ENCODE measurements at places on chromosomes 4 and X. TPM values are rescaled to one million over a fixed set of nuclear protein-coding genes. Genes with fewer than 3 reads are reported as not detected.

GRCh38 chrX:13666836-13667235 is 13.9 kb downstream of the TCEANC start:
- peaks cover 34% of the 10 kb centered on the region for H3K36me3 ChIP-seq
- H3K27me3 ChIP-seq, result no peaks in the 10 kb centered on the region
- no peak overlapping the region for H3K27ac ChIP-seq
- peaks cover 10% of the 10 kb centered on the region for H3K4me1 ChIP-seq
- no peak for DNase-seq
- H3K4me3 ChIP-seq, result no peak overlapping the region

Gene YIPF7
- total RNA-seq, result not detected

DNA sequence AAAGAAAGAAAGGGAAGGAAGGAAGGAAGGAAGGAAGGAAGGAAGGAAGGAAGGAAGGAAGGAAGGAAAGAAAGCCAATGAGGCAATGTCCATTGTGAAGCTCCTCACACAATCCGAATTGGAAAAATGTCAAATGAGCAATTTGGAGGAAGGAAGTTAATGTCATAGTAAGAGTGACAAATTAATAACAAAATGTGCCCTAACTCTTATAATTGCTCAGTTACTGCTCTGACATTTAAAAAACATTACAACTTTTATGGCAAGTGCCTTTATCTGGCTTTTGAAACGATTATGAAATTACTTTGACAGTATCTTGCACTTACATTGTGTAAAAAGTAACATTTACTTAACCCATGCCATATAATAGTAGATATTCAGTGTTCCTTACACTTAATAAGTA is 96.5 kb upstream of the EFHC2 start:
- no peaks in the 10 kb centered on the region for H3K36me3 ChIP-seq
- no peaks in the 10 kb centered on the region for H3K4me1 ChIP-seq
- no peak overlapping the region for H3K4me3 ChIP-seq
- no peak for DNase-seq
- no peak overlapping the region for H3K27ac ChIP-seq
- no peaks in the 10 kb centered on the region for H3K27me3 ChIP-seq

GRCh38 chr4:170047771-170048354 is 21.7 kb upstream of the MFAP3L start:
- H3K27ac ChIP-seq, result no peak overlapping the region
- no peaks in the 10 kb centered on the region for H3K27me3 ChIP-seq
- H3K4me3 ChIP-seq, result no peak overlapping the region
- peak; percentile 73 for DNase-seq
- no peaks in the 10 kb centered on the region for H3K4me1 ChIP-seq

GRCh38 chr4:61992351-61992750 is 792.2 kb downstream of the ADGRL3 start:
- no peaks in the 10 kb centered on the region for H3K4me1 ChIP-seq
- no peak overlapping the region for H3K4me3 ChIP-seq
- no peak overlapping the region for H3K27ac ChIP-seq
- no peak for DNase-seq
- H3K36me3 ChIP-seq, result no peaks in the 10 kb centered on the region

- no peak overlapping the region for H3K4me3 ChIP-seq
- no peaks in the 10 kb centered on the region for H3K4me1 ChIP-seq
- H3K36me3 ChIP-seq, result no peaks in the 10 kb centered on the region
Measured at GRCh38 chrX:72366701-72367454, 61.2 kb upstream of the CITED1 start.

GRCh38 chr4:41748571-41749475 is at the start of gene PHOX2B:
TSS of gene PHOX2B (minus strand) at chr4:41748725. CDS start at chr4:41748610, 115 bp downstream.
- H3K4me1 ChIP-seq, result peaks cover 1% of the 10 kb centered on the region
- peaks cover 9% of the 10 kb centered on the region for H3K36me3 ChIP-seq
- no peak for DNase-seq
- H3K4me3 ChIP-seq, result no peak within 1 kb of the TSS
- H3K27ac ChIP-seq, result peak within 1 kb of the TSS; percentile 31
- H3K27me3 ChIP-seq, result peaks cover 87% of the 10 kb centered on the region

DNA sequence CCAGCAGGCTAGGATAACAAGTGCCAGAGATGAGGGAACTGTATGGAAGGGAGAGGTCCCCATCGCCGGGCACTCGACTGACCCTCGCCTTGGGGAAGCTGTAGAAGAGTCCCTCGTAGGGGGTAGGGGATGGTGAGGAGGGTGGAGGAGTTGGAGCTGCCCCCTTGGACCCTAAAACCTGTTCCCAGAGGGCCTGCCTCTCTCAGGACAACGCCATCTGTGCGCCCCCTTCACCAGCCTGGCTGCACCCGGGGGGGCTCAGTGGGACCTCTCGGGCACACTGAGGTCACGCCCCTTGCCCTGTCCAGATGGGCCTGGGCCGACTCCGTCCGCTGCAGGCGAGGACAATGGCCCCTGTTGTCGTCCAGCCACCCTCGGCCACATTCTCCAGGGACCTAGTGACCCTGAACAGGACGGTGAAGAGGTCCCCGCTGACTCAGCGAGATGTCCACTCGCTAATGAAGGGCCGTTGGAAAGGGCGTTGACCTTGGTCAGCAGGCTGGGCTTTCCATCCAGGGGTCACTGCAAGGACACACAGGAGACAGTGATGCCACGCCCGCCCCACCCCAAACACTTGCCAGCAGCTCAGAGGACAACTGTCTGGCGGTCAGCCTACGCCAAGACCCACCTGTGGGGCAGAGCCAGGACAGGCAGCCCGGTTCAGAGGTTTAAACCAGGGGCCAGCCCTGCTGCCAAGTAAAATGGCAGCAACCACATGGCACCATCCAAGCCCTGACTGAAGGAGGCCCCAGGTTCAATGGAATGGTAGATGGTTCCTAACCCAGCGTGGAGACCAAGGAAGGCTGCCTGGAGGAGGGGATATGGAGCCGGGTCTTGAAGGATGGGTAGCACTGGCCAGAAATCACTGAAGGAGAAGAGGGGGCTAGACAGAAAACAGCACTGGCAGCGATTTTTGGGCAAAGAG is 51.2 kb downstream of the HMX1 start:
- no peaks in the 10 kb centered on the region for H3K36me3 ChIP-seq
- peaks cover 4% of the 10 kb centered on the region for H3K27me3 ChIP-seq
- no peak overlapping the region for H3K4me3 ChIP-seq
- no peak overlapping the region for H3K27ac ChIP-seq
- no peak for DNase-seq

- H3K36me3 ChIP-seq, result peaks cover 14% of the 10 kb centered on the region
- DNase-seq, result no peak
- no peak overlapping the region for H3K4me3 ChIP-seq
- no peak overlapping the region for H3K27ac ChIP-seq
- H3K27me3 ChIP-seq, result peaks cover 7% of the 10 kb centered on the region
- H3K4me1 ChIP-seq, result no peaks in the 10 kb centered on the region
Measured at GRCh38 chr4:113732-114131, 10.6 kb upstream of the ZNF718 start.

DNA sequence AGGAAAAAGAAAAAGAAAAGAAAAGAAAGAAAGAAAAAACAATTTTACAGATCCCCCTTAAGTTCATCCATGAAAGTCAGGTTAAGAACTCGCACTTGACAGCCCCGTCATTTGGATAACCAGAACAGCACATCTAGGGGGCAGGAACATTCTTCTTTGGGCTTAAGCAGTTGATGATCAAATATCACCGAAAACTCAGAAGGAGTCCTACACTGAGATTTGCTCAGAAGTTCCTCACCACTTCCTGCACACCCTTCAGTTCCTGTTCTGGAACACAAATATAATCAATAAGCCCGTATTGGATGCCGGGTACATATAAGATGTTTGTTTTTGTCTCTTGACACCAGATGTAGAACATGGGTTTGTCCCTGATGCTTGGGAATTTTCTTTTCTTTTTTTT is 14.7 kb downstream of the NLGN3 start:
- H3K36me3 ChIP-seq, result peaks cover 6% of the 10 kb centered on the region
- no peak overlapping the region for H3K4me3 ChIP-seq
- H3K4me1 ChIP-seq, result peaks cover 10% of the 10 kb centered on the region
- DNase-seq, result no peak

Gene GAB3
- 5.5 TPM for total RNA-seq

DNA sequence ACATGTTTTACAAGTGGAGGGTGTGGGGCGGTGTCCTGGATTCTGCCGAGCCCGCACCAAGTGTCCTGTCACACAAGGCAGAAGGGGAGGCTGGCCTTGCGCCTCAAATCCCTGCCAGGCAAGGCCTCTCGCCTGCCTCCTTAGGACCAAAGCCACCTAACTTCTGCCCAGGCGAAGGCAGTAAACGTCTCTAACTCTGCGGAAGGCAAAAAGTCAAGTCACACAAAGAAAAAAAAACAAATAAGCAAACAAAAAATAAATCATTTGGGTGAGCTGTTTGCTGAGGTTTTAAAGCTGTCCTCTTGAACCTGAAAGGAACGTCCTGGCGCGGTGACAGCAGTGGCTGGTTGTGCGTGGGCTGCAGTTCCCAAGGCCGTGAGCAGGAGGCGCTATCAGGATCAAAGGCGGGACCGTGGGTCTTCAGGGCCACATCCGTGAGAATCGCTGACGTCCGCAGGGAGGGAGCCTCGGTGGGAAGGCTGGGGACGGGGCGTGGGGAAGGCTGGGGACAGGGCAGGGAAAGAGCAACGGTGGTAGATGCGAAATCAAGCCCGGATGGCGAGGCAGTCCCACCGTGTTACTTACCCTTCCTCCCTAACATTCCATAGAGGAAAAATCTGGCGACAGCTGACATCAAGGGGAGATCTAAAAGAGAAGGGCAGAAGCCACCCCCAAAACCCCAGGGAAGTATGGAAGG is 99.1 kb downstream of the TRAPPC11 start:
- H3K4me3 ChIP-seq, result no peak overlapping the region
- H3K27me3 ChIP-seq, result peaks cover 8% of the 10 kb centered on the region
- no peaks in the 10 kb centered on the region for H3K36me3 ChIP-seq
- H3K27ac ChIP-seq, result no peak overlapping the region
- no peak for DNase-seq
- no peaks in the 10 kb centered on the region for H3K4me1 ChIP-seq

GRCh38 chrX:15376956-15377355 is 7.3 kb downstream of the VEGFD start:
- no peak overlapping the region for H3K4me3 ChIP-seq
- no peaks in the 10 kb centered on the region for H3K36me3 ChIP-seq
- H3K27me3 ChIP-seq, result peaks cover 5% of the 10 kb centered on the region
- no peak overlapping the region for H3K27ac ChIP-seq
- no peak for DNase-seq

Gene MEPE
- total RNA-seq, result not detected

DNA sequence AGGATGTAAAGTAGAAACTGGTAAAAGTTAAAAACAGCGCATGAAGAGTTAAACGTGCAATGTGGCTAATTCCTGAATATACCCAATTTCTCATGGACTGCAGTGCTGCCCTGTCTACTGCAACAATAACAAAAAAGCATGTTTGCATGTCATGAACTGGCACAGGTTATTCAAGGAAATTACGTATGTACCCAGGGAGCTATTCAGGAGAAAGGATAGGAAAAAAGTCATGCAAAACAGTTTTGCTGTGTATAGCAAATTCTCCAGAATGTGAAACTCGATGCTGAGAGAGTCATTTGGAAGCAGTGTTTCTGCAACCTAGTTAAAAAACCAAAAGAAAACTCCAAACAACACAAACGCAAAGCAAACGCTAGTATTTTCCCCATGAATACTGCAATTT is 381.5 kb upstream of the PRKX start:
- H3K27ac ChIP-seq, result no peak overlapping the region
- H3K4me3 ChIP-seq, result no peak overlapping the region
- no peaks in the 10 kb centered on the region for H3K4me1 ChIP-seq
- no peak for DNase-seq
- H3K36me3 ChIP-seq, result no peaks in the 10 kb centered on the region

- no peaks in the 10 kb centered on the region for H3K4me1 ChIP-seq
- H3K36me3 ChIP-seq, result no peaks in the 10 kb centered on the region
- no peak overlapping the region for H3K4me3 ChIP-seq
- no peak for DNase-seq
Measured at GRCh38 chr4:175427751-175428150, 384.3 kb downstream of the GPM6A start.

- H3K4me3 ChIP-seq, result no peak overlapping the region
- no peak overlapping the region for H3K27ac ChIP-seq
- H3K4me1 ChIP-seq, result no peaks in the 10 kb centered on the region
- no peak for DNase-seq
- H3K36me3 ChIP-seq, result no peaks in the 10 kb centered on the region
- H3K27me3 ChIP-seq, result peaks cover 10% of the 10 kb centered on the region
Measured at GRCh38 chr4:5984843-5985242, 33.4 kb downstream of the C4orf50 start.

DNA sequence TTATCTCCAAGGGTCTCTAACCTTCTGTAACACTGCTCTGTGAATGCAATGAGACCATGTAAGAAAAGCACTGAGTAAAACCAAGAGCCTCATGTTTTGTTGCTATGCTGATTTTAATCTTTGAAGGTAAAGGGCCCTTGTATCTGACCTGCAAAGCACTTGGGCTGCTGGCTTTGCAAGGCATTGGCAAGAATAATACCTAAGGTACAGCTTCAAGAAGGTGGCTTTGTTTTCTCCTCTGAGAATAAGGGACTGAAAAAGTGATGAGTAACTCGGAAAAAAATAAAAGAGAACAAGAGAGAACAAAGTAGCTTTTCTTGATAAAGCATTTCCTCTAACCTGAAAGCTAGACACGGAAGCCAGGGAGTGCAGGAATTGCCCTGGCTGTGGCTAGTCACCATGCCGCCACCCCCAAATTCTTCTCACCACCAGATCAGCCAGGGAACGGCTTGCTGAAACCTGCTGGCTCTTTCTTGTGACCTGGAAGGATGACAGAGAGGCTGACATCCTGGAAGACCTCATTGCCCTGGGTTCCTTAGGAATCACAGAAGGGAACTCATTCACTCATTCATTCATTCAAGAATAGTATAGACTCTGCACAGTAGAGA is 41.8 kb upstream of the HS3ST1 start:
- H3K4me3 ChIP-seq, result peak overlapping the region; percentile 8
- peak overlapping the region; percentile 96 for H3K27ac ChIP-seq
- H3K36me3 ChIP-seq, result peaks cover 13% of the 10 kb centered on the region
- DNase-seq, result no peak
- peaks cover 40% of the 10 kb centered on the region for H3K4me1 ChIP-seq

- H3K27ac ChIP-seq, result peak overlapping the region; percentile 19
- no peaks in the 10 kb centered on the region for H3K36me3 ChIP-seq
- peak; percentile 67 for DNase-seq
- peaks cover 26% of the 10 kb centered on the region for H3K4me1 ChIP-seq
- no peaks in the 10 kb centered on the region for H3K27me3 ChIP-seq
Measured at GRCh38 chr4:985123-985830, 1.6 kb upstream of the IDUA start.

Gene SLC6A8
- total RNA-seq, result 0.69 TPM

Gene ZMAT1
- total RNA-seq, result 6.5 TPM

Gene SUPT20HL2
- total RNA-seq, result not detected

Gene EVC2
- total RNA-seq, result 0.72 TPM

Gene ADGRL3
- not detected for total RNA-seq

DNA sequence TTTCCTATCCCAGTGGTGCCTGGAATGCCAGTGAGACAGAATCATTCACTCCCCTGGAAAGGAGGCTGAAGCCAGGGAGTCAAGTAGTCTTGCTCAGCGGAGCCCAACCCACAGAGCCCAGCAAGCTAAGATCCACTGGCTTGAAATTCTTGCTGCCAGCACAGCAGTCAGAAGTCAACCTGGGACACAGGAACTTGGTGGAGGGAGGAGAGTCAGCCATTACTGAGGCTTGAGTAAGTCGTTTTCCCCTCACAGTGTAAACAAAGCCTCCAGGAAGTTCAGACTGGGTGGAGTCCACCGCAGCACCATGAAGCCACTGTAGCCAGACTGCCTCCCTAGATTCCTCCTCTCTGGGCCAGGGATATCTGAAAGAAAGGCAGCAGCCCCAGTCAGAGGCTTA is 283.2 kb upstream of the CPEB2 start:
- no peak overlapping the region for H3K27ac ChIP-seq
- H3K27me3 ChIP-seq, result peaks cover 4% of the 10 kb centered on the region
